ENCODE measurements at places on chromosomes 1 and 21. TPM values are rescaled to one million over a fixed set of nuclear protein-coding genes. Genes with fewer than 3 reads are reported as not detected.

Gene TTC34
- 0.31 TPM for total RNA-seq

Gene PEAR1
- total RNA-seq, result 0.28 TPM

Gene S100A3
- total RNA-seq, result not detected

Gene POGZ
- 65.1 TPM for total RNA-seq

Gene GPR37L1
- total RNA-seq, result not detected

Gene DNAH14
- 55.3 TPM for total RNA-seq

Measured in GM23338 (cell line).